ENCODE measurements at places on chromosomes 3 and 15.

GRCh38 chr3:157387708-157388435 is 48.8 kb upstream of the PTX3 start:
- no peak for DNase-seq

DNA sequence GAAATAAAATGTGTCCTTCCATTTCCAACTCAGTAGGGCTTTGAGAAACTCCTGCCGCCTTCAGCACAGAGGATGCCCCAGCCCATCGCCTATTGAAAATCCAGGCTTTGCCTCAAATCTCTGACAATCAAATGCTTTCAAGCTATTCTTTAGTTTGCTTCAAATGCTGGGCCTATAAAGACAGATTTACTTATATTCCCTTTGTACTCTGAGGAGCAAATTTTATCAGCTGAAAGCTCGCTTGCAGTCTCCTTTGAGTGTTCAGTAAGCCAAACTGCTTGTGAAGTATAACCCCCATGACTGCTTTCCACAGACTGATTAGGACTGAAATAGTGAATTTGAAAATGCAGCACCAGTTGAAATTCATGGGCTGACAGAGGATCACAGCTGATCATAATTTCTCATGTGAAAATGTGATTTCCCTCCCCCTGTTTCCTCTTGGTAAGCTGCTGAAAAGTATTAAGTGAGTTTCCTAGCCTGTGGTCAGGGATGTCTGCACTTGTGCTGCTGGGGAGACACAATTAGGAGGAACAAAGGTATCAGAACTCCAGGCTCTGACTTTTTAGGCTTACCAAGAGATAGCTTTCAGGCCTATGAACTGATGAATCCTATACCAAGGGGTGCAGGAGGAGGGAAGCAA is 563.4 kb upstream of the TGFBR2 start:
- DNase-seq, result no peak

DNA sequence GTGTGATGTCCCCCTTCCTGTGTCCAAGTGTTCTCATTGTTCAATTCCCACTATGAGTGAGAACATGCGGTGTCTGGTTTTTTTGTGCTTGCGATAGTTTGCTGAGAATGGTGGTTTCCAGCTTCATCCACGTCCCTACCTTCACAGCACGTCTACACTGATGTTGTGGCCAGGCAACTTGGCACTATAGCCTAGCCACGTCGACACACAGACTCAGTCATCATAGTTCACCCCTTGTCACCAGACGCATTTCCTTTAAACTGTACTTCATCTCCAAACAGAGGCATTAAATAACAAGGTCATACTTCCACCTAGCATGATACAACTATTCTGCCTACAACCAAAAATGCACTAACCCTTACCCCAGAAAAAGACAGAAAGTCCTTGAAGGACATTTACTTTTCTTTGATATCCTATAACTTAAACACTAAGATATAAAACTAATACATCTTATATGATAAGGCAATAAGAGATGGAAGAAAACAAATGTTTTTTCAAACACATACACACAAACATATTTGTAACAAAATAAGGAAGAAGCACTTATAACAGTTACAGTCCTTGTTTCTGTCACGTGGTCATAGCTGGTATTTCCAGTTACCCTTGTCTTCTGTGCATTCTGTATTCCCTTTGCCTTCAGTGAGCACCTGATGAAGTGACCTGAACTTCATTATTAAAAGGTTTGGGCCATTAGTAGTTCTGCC is 121.4 kb downstream of the KLF13 start:
- DNase-seq, result no peak

GRCh38 chr3:89572261-89572660 is 464.8 kb downstream of the EPHA3 start:
- no peak for DNase-seq
